AG08395 (cell line): ENCODE measurements at places on chromosomes 6 and 20.
A peak's percentile ranks its signal among the peaks of the same experiment; 100 is the strongest.

- no peak for DNase-seq
These were observed 13.3 kb upstream of the ITPR3 start for GRCh38 chr6:33607784-33608161.

GRCh38 chr20:45080867-45081624 lies 19.9 kb downstream of the KCNS1 start:
- no peak for DNase-seq

DNA sequence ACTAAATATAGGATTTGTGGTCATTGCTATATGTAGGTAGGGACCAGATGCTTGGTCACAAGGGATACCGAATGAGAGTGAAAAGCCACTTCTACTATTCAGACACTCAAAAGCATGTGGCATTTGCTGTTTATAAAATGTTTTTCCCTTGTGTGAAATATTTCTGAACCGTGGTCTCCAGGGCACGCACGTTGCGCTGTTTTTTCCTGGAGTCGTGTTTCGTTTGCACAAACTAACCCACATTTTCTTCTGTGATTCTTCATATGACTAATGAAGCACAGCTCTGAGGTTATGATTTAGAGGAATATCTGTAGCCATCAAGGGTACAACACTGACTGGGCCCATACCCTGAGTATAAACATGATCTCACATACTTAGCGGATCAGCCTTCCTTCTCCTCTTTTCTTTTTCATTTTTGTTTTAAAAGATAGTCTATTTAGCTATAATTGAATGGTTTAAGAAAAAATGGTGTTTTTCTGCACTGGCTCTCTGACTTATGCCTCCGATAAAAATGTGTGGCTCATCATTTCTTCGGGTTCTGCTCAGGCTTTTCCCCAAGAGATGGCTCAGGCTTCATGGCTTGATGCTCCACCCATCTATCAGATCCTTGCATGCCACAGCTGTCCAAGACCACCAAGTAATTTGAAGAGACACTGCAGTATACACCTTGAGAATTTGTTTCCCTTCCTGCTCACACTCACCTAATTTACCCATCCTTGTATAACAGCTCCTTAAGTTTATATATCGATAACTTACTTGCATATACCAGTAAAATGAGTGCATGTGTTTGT lies 59.9 kb upstream of the HBS1L start:
- DNase-seq, result no peak

DNA sequence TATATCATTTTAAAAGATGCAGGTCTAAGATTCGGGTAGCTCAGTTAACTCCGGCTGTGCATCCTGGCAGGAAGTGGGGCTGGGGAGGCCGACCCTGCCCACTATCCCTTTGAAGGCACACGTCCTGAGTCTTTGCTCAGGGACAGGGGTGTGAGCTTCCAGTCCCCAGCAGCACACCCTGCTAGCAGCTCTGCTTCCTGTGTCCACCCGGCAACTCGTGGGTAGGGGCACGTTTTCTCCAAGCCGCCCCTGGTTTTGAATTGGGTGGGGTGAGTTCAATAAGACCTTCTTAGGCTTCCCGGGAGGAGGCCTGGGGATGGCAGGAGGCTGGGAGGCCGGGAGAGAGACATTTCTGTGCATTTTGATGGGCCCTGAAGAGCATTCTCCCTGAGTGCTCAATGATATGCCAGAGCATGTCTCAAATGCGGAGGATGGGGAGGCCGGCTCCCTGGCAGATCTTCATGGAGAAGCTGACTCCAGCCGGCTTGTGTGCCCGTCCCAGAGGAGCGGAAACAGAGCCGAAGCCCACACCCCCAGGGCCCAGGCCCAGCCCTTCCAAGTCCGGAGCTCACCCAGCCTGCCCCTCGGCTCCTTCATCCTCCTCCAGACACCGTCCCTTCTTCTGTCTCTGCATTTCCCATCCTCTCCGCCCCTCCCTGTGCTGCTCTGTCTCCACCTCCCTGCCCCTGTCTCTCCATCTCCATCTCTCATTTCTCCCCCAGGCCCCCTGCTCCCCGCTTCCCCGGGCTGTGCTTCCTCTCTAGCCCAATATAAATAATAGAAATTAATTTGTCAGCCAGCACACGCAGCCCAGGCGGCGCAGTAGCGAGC lies 36.3 kb upstream of the ZFAND3 start:
- peak; percentile 53 for DNase-seq

DNA sequence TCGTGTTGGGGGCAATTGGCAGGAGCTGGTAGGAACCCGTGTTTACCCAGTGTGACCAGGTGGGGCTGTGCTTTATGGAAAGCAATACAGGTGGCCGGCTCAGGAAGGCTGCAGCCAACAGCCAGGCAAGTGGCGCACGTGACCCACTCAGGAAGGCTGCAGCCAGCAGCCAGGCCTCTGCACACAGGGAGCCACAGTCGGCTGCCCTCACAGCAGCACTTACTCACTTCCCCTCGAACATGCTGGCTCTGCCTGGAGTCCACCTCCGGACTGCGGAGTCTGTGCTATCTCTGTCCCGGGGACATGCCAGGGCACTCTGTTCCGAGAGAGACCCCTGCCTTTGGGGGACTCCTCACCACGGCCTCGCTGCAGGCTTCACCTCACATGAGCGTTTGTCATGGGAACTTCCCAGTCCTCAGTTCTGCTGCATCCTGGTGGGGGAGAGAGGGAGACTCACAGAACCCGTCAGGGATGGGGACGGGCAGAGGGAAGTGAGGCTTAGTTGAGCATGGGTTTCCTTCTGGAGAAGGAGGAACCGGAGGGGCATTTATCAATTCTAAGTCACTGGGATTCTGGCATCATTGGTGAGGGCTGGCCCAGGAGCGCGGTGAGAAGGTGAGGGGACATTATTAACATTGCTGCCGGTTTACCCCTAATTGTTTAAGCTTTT lies 76.8 kb downstream of the TTLL2 start:
- no peak for DNase-seq
